ENCODE measurements at places on chromosomes 16 and 17.

DNA sequence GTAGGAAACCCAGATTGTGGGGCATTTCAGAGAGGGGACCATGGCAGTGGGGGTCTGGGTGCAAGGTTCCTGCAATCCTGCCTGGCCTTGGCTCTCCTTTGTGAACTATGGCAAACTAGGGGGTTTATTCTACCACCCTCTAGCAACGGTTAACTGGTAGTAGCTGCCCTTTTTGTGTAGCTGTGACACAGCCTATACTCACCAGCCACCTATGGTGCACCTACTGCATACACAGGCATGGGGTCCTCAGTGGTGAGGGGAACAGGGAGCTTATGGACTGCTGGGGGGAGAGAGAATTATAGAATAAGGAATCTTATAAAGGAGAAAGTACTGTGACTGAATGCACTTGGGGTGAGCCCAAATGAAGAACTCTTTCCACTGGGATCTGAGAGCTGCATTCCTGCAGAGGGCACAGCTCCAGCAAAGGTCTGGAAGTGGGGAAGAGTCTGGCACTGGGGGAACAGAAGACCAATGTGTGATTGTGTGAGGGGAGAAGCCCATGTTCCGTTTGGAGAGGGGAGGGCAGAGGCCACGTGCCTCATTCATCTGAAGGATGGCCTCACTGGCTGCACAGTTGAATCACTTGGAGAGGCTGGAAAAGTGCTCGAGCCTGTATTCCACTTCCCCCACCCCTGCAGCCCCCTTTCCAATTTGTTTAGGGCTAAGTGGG lies 2.1 kb downstream of the MT1X start:
- no peak for DNase-seq

- DNase-seq, result no peak
Observed at GRCh38 chr16:66940236-66940635, 4.9 kb downstream of the CES2 start.

GRCh38 chr17:55271958-55272710 lies 7.4 kb downstream of the HLF start:
- DNase-seq, result no peak

DNA sequence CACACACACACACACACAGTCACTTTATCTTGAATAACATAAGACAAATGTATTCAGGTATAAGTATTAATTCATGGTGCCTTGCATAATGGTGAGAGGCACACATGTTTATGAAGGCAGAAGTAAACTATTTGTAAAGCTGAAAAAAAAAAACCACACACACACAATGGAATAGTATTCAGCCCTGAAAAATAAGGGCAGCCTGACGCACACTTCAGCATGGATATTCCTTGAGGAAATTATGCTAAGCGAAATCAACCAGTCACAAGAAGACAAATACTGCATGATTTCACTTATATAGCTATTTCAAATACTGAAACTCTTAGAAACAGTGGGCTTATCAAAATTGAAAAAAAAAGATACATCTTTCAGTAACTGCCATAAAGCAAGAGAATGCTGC lies 200.2 kb upstream of the RBFOX1 start:
- no peak for DNase-seq

GRCh38 chr17:45319239-45319703 lies 2.5 kb upstream of the MAP3K14 start:
- peak; percentile 57 for DNase-seq

DNA sequence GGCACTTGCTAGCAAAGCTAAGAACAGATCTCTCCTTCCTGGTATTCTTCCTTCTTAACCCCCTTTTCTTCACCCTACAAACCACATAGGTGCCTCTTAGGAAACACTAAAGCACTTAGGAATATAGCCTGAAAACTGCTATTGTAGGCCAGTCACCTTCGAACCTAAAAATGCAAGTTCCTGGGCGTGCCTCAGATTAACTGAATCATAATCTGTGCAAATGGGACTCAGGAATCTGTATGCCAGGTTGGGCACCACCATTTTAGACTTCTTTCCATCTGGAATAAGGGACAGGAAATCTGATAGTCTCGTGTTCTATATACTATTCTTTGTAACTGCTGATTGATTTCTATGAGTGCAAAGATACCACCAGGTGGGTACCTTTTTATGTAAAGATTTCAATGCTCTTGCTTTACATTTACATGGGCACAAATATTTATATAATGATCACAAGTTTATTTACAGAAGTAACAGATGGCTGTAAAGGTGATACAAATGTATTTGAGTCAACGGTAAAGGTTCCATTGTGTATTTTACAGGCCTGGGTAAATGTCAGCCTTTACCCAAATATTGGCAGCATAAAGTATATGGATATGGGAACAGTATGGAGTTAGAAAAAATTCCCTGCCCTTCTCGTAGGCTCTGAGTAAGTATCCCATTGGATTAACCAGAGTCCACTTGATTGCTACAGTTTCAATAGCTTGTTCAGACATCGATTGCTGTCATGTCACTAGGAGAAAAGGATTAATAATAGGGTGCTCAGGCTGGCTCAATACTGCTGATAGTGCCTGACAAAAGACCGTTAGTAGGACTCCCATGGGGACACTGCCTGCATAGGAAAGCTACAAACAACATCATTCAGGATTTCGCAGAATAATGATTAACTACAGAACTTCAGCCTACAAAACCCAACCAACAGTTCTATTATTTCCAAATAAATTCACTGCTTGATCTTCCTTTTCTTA lies 124.7 kb downstream of the SNX11 start:
- no peak for DNase-seq

GRCh38 chr17:79441356-79442160 lies 169.3 kb downstream of the RBFOX3 start:
- no peak for DNase-seq

DNA sequence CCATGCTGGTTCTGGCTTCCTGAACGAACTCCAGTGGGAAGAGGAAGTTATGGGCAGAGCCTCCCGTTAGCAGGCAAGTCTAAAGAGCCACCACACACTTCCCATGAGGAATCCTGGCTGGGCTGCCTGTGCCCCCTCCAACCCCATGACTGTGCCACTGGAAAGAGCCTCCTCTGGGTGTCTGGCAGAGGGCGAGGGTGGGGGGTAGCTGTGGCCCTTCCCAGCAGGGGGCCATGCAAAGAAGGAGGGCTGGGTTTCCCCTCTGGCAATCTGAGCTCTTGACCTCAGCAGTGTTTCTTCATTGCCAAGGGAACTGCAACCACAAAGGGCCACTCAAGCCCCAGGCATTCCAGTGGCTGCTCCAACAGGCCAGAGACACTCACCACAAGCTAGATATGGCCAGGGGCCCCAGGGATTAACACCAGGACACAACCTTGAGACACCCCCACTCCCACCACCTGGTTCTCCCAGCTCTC lies 1.7 kb upstream of the RRAD start:
- peak; percentile 99 for DNase-seq

- peak; percentile 51 for DNase-seq
Observed at GRCh38 chr16:30041841-30042240, 10.8 kb upstream of the TLCD3B start.

GRCh38 chr16:88405216-88406060 lies 22.7 kb downstream of the ZNF469 start:
- DNase-seq, result no peak

GRCh38 chr16:66575060-66575459 lies 4.2 kb upstream of the CMTM2 start:
- no peak for DNase-seq

GRCh38 chr17:19370493-19370960 lies 7.8 kb upstream of the MAPK7 start:
- DNase-seq, result no peak

DNA sequence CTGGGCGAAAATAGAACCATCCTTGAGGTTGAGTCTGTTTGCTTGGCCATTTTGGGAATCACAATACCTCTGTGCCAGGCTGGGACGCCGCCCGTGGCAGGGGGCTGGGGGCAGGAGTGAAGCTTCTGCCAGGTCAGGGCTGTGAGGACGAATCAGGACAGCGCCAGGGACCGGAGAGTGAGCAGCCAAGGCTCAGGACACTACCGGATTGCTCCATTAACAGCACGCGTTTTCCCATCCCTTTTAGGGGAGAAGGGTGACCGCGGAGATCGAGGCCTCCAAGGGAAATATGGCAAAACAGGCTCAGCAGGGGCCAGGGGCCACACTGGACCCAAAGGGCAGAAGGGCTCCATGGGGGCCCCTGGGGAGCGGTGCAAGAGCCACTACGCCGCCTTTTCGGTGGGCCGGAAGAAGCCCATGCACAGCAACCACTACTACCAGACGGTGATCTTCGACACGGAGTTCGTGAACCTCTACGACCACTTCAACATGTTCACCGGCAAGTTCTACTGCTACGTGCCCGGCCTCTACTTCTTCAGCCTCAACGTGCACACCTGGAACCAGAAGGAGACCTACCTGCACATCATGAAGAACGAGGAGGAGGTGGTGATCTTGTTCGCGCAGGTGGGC lies 23.4 kb downstream of the C1QTNF1 start:
- DNase-seq, result no peak

- no peak for DNase-seq
Observed at GRCh38 chr17:50637829-50638605, 3.3 kb downstream of the ABCC3 start.

- DNase-seq, result no peak
Observed at GRCh38 chr17:30788918-30789317, 35.6 kb downstream of the CRLF3 start.

- no peak for DNase-seq
Observed at GRCh38 chr16:50126183-50126582, 26.9 kb upstream of the TENT4B start.

- DNase-seq, result no peak
Observed at GRCh38 chr17:246851-247421, 65.5 kb upstream of the DOC2B start.

- DNase-seq, result no peak
Observed at GRCh38 chr17:11177340-11177739, 63.7 kb upstream of the SHISA6 start.

DNA sequence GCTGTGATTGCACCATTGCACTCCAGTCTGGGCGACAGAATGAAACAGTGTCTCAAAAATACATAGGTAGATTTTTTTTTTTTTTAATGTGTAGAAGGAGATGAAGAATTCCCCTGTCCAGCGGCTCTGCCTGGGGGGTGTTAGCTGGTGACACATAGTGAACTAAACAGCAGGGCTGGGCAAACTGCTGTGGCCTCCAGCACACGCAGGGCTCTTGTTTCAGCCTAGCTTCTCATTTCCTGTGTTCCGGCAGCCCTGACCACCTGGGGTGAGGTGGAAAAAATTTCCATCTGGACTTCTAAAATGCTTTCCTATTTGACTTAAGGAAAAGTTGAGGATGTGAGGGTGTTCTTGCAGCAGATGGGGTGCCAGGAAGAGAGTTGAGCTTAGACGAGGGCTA lies 33.3 kb upstream of the RGS9 start:
- DNase-seq, result peak; percentile 37

- DNase-seq, result peak; percentile 13
Observed at GRCh38 chr17:62052765-62053338, 12.2 kb downstream of the MED13 start.

GRCh38 chr16:68889508-68890150 lies 46.3 kb downstream of the TANGO6 start:
- no peak for DNase-seq

GRCh38 chr16:85422196-85422631 lies 190.9 kb upstream of the GSE1 start:
- DNase-seq, result no peak

- peak; percentile 72 for DNase-seq
Observed at GRCh38 chr17:38870259-38871165, 654 bp downstream of the LASP1 start.

DNA sequence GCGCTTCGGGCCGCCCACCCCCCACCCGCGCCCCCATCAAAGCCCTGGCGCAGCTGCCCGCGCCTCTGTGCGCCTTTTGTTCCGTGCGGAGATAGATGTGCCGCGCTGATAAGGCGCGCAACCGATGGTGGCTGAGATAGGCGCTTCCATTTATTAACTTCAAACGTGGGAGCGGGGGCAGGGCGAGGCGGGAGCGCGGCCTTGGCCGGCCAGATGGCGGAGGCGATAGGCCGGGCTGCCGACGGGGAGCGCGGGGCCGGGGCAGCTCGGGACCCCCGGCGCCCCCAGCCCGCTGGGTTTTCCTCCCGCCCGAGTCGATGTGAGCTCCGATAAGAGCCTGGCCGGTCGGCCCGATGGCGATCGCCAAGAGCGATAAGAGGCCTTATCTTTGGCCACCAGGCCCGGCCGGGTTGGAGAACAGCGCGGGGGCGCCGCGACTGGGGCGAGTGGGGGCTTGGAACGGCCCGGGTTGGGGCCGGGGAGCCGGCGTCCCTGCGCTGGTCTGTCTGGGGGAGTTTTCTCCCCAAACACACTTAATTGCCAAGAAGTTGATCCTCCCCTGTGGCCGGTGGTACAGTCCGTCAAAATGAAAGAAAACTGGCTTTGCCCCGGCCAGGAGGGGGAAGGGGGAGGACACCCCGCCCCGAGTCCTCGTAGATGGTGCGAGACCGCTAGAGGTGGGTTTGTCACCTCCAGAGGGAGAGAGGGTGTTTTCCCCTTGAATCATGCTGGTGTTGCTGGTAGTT lies 2.7 kb downstream of the ZFPM1 start:
- DNase-seq, result peak; percentile 69

GRCh38 chr17:66655461-66655860 lies 179.5 kb upstream of the CACNG5 start:
- no peak for DNase-seq

DNA sequence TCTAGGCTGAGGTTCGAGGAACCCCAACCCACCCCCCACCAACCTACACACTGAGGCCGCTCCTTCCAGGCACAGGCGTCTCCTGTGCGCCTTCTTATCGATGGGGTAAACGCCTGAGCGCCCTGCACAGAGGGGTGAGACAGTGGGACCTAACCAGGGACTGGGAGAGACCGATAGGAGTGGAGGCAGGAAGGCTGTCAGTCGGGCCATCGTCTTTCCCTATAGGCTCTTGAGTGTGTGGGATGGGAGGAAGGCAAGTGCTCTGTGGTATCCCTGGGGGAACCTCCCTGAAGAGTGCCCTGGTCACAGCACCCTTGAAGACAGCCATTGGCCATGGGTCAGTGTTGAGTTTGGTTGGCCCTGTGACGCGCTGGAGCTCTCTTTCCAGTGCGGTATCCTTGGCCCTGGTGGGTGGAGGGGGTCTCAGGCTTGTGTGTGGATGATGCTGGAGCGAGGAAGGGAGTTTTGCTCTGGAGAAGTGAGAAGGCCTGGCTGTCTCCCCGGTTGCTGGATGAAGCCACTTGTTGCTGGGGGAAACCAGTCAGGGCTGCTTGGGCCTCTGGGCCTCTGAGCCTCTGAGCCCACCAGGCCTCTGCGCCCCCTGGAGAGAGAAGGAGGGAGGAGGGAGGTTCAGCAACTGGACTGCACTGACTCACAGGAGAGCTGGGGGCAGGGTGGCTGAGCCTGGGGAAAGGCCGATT lies 1.7 kb downstream of the GPRC5C start:
- no peak for DNase-seq

DNA sequence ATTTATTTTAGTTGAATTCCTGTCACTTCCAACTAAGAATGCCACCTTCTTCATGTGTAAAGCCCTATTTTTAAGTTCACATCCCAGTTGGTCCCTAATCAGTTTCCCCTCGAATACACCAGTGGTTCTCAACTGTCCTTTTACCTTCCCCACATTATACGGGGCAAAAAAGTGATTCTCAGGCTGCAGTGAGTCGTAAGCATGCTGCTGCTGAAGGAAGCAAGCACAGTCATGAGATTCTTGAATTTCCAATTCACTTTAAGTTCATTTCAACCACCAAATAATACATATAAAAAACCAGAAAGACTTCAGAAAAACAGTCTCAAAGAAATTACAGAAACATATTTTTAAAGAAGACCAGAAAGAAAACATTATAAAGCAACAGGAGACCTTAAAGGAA lies 47.9 kb downstream of the UBE2G1 start:
- peak; percentile 31 for DNase-seq
